Bronchial epithelial cell (primary cell): ENCODE measurements at places on chromosomes 2 and 18. TPM values are rescaled to one million over a fixed set of nuclear protein-coding genes. Genes with fewer than 3 reads are reported as not detected.

DNA sequence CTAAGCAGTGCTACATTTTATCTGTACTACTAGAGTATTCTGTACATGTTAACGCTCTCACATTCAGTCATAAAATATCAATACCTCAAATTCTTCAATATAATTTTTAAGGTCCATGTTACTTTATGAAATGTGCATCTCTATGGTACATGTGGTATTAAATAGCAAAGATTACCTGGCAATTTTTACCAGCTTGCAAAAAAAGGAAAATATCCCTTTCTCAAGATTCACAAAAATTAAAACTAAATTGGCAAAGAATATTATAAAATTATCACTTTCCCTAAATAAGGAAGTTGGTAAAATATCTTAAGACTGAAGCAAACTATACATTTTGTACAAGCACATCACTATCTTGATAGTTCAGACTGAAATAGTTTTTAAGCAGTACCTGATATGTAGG, 115.0 kb upstream of the RNU4ATAC start:
- DNase-seq, result no peak

GRCh38 chr2:193518041-193518817, 1323.5 kb upstream of the TMEFF2 start:
- DNase-seq, result peak; percentile 82

DNA sequence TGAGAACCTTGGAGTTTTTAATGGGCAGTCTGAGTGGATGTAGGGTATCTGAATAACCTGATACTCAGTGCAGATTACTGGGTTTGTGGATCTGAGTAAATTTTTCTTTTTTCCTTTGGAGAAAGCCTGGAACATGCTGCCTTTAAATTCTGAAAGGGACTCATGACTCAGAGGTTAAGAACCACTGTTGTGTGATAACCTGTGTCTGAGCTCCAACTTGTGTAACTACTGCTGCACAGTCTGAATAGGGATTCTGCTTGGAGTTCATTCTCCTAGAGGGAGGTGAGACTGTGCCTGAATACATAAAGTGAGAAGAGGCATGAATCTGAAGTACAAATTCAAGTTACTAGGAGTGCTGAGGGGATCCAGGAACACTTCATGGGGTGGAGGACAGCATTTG, 36.2 kb downstream of the KDM3A start:
- DNase-seq, result peak; percentile 17

DNA sequence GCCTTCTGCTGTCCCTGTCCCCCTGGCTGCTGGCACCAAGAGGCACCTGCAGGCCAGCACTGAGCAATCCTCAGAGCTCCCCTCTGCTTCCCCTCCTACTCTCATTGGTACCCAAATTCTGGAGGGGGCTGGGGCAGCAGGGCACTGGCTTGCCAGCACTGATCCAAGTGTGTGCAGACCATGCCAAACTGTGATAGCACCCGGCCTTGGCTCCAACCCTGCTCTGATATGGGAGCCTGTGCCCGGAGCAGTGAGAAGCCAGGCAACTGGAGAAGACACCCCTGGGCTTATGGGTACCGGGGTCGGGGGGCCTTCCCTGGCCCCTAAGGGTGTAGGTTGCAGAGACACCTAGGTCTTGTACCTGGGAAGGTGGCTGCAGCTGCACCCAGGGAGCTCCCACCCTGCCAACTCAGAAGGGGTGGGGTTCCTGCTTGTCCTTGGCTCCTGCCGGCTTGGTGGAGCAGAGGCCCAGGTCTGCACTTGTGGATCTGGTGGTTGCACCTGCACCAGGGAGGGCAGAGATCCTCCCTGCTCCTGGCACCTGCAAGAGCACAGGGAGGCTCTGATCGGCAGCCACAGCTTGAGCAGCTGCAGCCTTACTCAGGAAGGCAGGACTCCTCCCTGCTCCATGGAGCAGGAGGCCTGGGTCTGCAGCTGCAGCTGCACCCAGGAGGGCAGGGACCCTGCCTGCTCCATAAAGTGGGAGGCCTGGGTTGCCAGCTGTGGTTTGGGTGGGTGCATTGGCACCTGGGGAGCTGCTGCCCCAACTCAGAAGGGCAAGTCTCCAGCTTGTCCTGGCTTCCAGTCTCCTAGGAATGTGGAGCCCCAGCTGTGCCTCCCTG, 96.3 kb downstream of the BCL2L11 start:
- no peak for DNase-seq

Gene FTCDNL1
- 0.53 and 1.0 TPM in 2 replicates for total RNA-seq

Gene RRM2
- 1.0 and 1.8 TPM in 2 replicates for total RNA-seq

Gene CCDC93
- 21.3 and 23.7 TPM in 2 replicates for total RNA-seq

Gene CD28
- not detected in 2 replicates for total RNA-seq

Gene PXDN
- 29.2 and 34.0 TPM in 2 replicates for total RNA-seq
